ENCODE measurements at places on chromosomes 12 and 14.

DNA sequence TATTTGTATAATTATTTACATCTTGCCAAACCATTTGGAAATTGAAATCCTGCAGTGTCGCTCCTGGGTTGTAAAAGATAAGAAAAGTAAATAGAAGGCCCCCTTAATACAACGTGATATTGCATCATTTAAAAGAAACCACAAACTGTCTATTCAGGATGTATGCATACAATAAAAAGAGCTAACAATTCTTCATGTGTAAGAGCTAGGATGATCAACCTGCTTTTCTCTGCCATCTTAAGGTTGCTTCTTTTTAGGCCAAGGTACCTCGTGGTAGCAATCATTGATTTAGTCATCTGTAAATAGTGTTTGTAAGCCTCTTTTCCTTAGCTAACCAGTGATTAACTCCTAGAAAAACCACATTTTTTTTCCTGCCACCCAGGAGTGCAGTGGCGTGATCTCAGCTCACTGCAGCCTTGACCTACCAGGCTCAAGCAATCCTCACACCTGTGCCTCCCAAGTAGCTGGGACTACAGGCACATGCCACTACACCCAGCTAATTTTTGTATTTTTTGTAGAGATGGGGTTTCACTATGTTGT is 3.3 kb upstream of the USP44 start:
- no peak for DNase-seq

DNA sequence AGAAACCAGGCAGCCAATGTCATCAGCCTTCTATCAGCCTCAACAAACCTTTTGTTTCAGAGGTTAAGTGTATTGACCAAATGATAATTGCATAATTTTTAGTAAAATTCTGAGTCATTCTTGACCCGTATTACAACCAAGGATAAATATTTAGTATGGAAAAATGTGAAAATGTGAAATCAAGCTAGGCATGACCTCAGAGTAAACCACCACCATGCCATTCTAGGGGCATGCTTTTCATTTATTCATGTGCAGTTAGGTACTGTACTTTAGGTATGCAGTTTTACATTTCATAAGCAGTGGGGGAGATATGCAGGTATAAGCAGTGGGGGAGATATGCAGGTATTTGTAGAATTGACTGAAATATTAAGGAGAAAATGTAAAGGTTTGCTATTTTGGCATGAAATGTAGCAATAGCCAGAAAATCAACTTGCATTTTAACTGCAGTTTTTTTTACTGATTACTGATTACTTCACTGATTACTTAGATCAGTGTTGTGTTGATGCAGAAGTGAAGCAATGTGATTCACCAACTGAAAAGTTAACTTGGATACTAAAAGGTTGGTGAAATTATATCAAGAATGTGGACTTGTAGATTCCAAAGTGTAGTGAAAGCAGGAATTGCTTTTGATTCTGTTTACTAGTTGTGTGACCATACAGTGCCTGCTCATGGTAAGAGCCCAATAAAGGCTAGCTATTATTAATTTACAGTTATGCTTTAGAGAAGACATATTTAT is 184.2 kb downstream of the ESR2 start:
- DNase-seq = no peak

- DNase-seq = no peak
Measured at GRCh38 chr12:116962783-116963356, 52.1 kb downstream of the FBXW8 start.

- peak; percentile 69 for DNase-seq
Measured at GRCh38 chr12:46390881-46391280, 18.3 kb upstream of the SLC38A2 start.

DNA sequence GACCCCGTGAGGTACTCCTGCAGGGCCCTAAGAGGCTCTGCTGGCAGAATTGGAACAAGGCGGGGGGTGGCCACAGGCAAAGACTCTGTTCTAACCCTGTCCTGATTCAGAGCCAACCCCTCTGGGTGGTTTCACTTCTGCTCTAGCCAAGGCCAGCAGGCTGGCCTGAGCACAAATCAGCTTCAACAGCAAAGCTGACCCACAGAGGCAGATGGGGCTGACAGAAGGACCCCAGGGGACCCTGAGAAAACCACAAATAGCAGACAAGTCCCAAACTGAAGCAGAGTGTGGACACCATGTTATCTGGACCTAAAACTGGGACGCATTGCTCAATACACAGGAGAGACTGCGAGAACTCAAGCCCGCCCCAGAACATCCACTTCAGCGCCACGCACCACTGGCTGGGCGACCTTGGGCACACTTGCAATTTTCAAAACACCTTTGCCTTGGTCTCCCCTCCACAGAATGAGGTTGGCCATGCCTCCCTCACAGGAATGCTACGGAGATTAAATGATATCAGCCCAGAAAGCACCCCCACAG is 76.4 kb upstream of the DICER1 start:
- DNase-seq = no peak

GRCh38 chr12:117994551-117995438 is 21.7 kb upstream of the RFC5 start:
- no peak for DNase-seq

DNA sequence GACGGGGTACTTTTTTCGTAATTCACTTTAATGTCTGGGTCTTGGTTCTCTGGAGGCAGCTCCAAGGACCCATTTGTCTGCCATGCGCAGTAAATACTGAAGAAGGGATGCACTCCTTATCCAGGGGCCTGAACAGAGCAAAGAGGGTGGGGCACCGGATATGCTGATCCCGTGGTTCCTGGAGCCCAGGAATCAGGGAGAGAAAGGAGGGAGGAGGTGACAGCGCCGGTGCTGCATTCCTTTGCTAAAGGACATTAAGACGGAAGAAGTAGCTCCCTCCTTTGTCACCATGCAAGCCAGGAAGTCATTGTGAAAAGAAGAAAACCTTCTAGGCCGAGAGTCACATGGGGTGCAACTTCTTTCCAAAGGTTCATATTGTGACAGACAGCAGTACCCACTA is 1057.7 kb downstream of the VRK1 start:
- no peak for DNase-seq

DNA sequence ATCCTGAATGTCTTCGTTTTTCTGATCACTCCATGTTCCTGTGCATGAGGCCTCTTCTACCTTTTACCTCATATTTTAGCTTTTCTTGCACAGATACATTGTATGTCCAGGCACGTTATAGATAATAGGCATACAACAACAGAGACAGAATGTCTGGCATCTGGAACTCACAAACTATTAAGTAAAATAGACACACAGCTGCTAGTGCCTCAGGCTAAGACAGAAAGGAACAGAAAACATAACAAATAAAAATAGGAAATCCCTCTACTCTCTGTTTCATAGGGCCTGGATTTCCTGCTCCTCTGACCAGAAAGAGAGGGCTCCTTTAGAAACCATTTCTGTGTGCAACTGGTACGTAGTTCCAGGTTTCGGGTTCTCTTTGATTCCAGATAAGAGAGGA is 48.6 kb downstream of the ATXN7L3B start:
- no peak for DNase-seq

DNA sequence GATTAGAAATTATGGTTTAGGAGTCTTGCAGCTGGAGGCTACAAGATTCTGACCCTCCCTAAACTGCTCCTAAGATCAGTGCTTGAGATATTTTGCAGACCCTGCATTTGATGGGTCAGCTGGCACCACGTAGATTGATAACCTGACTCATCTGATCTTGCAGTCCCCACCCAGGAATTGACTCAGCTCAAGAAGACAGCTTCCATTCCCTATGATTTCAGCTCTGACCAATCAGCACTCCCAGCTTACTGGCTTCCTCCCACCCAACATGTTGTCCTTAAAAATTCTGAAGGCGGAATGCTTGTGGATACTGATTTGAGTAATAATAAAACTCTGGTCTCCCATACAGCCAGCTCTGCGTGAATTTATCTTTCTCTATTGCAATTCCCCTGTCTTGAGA is 23.2 kb upstream of the MTHFD1 start:
- DNase-seq = no peak

DNA sequence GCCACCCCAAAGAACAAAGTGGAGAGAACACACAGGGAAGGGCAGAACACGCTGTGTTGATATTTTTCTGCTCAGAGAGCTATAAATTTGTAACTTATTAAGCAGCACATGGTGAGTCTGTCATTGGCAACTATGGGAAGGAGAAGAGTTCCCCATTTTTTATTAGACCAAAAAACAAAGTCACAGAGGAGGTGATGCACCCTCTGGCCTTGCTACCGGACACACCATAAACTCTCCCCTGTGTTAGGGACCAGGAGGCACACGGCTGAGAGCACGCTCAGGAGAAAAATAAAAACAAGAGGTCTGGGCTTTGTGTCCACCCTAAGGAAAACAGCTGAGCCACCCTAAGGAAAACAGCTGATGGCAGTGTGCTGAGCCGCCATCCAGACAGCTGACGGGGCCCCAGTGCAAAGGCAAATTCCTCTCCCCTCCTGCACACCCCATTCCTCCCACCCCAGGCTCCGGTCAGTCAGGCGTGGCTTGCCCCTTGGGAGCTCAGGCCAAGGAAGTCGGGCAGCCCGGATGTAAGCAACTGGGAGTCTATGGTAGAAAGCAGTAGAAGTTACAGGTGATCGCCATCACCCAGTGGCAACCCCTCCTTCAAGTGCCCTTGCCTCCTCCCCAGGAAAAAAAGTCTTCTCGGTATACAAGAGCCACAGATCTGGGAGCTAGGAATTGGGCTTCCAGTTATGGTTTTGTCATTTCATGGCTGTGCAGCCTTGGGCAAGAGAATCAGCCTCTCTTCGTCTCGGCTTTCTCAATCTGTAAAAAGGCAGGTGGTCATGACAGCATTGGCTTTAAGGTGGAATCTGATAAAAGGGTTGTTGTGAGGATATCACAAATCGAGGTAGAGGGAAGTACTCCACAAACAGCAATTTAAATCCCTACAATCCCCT is 2.4 kb downstream of the PXN start:
- DNase-seq = no peak

DNA sequence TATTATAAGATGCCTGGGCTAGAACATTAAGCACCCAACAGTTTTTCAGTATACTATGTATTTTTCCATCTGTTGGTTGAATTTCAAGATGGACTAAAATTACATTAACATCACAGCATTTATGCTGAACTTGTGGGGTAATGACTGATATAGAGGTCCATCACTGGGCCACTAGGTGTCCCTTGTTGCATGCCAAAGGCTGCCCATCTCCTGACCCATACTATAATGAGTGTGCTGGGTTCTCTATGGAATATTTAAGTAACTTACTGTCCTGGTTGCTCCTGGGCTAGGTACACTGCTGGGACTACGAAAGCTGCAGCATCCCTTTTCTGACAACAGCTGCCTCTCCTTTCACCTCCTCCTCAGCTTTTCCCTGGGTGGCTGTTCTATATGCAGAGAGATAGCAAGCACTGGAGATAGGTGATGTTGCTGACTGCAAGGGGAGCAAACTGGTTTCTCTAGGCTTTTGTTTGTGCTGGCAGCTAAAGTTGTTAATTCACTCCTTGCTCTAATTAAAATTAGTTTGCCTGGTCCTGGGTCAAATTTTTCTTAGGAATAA is 138.6 kb upstream of the TRHDE start:
- no peak for DNase-seq

- DNase-seq = no peak
Measured at GRCh38 chr12:122067966-122068365, 10.6 kb upstream of the MLXIP start.

DNA sequence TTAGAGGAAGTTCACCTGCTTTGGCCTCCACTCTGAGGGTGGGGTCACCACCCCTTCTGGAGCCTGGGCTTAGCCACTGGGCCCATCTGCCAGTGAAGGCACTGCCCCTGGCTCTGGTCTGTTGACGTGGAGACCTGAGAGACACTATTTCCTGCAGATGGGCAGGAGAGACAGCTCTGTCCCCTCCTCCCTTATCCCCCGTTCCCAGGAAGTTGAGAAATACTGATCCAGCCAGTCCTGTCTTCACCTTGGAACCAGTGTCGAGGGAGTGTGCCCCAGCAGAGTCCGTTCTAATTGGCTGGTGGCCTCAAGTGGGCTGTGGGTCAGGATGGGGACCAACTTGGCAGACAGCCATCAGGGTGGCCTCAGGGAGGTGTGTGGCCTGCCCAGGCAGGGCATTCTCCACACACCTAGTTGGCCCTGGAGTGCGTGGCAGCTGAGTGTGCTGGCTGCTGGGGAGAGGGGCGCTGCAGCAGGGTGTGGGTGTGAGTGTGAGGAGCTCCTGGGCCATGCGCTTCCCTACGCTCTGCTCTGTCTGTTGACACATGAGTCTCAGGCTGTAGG is 25.4 kb downstream of the CLSTN3 start:
- DNase-seq = no peak

DNA sequence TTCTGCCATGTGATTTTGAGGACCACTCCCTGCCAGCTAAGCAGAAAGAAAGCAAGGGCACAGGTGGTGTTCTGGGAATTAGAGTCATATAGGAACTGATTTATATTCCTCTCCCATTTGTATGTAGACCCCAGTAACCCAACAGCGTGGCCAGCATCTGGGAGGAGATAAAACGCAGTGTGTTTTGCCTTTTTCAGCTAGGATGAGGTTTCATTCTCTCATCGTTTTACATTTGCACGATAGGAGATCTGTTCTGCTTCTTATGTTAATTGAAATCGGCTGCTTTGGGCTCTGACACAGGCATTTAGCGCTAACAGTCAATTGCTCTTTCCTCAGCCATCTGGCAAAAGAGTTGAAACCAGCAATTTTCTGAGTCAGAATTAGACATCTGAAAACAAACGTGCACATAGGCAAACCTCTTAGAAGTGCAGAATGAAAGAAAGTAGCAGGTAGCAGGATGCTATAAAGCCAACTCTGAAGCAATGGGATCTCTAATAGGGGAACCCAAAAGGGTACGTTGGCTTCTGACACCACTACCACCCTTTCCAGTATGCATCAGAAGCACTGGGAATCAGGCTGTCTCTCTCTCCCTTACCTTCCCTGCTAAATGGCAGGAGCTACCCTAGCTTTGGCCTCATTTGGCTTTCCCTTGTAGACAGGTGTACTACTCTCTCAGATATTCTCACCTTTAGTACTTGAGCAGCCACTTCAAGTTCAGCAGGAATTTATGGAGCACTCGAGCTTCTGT is 219.1 kb downstream of the PHLDA1 start:
- DNase-seq = no peak

- no peak for DNase-seq
Measured at GRCh38 chr12:57055824-57056223, 5.9 kb upstream of the MYO1A start.

- no peak for DNase-seq
Measured at GRCh38 chr12:64072916-64073575, 149.1 kb downstream of the KICS2 start.

DNA sequence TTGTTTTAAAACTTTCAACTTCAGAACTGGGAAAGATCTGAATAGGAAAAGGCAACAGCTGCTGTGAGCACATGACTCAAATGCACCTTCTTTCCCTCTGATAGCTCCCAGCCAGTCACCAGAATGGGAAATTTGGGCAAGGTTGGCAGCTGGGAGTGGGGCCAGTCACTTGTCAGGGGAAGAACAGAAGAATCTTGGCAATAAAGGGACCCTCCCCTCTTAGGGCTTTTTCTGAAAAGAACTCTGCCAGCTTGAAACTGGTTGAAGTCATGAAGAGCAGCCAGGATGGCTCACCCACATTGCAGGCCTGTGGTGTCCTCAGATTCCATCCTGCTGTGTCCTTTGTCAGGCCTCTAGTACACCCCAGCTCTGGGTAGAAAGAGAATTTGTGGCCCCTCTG is 10.3 kb upstream of the RIC8B start:
- no peak for DNase-seq

Measured in kidney capillary endothelial cell (primary cell).